ENCODE measurements at places on chromosomes 5 and 9.

GRCh38 chr5:24849210-24849609, 204.4 kb upstream of the CDH10 start:
- no peak for DNase-seq

DNA sequence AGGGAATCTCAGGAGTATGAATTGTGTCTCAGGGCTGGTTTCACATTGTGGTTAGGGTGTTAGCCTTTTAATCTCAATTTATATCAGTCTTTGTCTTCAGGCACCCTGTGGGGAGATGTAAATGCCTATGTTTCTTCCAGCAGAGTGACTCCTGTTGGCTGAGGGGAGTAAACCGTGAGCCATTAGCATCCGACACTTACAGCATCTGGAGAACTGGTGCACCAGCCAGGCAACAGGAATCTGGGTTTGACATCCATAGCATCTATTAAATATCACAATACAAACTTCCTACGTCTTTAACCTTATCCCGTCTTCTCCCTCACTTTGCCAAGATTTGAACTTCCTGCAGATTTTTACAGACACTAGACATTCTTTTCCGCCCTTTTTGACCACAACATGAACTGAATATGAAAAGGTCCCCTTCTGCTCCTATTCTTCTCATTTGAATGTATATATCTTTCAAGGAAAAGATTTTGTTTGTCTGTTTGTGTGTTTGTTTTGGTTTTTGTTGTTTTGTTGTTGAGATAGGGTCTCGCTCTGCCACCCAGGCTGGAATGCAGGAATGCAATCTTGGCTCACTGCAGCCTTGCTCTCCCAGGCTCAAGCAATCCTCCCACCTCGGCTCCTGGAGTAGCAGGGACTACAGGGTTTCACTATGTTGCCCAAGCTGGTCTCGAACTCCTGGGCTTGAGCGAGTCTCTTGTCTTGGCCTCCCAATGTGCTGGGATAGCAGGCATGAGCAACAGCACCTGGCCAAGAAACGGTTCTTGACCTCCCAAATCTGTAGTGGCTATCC, 626.2 kb downstream of the TLR4 start:
- DNase-seq, result no peak

GRCh38 chr9:37574241-37574721, 1.9 kb downstream of the FBXO10 start:
- no peak for DNase-seq

- no peak for DNase-seq
Measured at GRCh38 chr9:128762671-128763449, 8.9 kb downstream of the ZER1 start.

GRCh38 chr9:79043916-79044315, 527.8 kb upstream of the TLE4 start:
- DNase-seq, result no peak

GRCh38 chr9:130870491-130871381, 25.9 kb downstream of the QRFP start:
- DNase-seq, result no peak

GRCh38 chr5:16797951-16798350, 138.1 kb downstream of the MYO10 start:
- no peak for DNase-seq

DNA sequence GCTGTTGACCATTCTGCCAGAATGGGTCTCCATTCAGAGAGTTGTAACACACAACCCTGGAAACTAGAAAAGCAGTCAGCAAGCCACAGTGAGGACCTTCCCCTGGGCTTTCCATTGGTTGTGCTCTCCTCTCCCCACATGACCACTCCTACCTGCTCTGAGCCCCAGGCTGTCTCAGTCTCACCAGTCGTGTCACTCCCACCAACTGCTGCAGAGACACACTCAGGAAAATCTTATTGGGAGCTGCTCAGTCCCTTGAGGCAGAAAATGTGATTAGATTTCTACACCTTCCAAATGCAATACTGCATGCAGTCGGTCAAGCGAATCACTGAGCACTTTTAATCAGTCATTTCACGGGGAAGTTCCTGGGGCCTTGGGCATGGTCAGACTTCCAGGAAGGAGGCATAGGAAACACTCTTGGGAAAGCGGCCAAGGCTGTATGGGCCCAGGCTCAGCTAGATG, 284.2 kb upstream of the NMUR2 start:
- no peak for DNase-seq

DNA sequence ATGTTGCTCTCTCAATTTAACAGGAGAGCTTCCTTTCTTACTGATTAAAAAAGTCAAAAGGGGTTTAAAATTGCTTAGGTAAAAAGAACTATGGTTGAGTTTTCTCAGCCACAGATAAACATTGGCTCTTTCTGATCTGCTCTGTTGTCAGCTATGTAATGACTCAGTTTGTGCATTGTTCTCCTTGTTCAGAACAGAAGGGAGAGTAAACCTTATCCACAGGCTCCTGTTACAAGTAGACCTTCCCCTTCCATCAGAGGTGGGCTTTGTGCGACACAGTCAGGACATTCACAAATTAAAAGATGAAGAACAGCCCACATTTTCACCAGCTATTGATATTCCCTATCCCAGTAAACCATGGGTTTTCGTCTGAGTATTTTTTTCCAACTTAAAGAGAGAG, 236.3 kb upstream of the SEMA6A start:
- DNase-seq, result no peak

- DNase-seq, result no peak
Measured at GRCh38 chr9:122377241-122378164, 6.7 kb downstream of the PTGS1 start.

DNA sequence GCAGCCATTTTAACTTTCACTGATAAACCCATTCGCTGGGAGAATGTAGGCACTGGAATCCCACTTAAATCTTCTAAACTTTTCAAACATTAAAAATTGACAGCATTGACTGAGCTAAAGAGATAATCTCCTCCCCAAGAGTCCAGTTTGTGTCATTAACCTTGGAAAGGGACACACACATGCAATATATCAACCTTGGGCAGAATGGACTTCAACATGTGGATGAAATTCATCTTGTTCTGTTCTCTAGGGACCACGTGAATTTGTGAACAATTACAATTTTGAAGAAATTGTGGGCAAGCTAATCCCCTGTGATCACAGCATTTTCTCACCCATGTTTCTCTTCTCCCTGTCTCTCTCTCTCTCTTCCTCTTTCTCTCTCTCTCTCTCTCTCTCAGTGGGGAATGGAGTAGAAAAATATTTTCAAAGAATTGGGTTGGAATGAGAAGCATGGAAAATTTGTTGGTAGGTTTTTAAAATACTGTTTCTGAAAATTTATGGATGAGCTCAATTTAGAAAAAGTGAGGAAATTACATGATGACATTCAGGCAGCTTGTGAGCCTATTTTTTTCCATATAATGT, 553.7 kb downstream of the EBF1 start:
- no peak for DNase-seq

DNA sequence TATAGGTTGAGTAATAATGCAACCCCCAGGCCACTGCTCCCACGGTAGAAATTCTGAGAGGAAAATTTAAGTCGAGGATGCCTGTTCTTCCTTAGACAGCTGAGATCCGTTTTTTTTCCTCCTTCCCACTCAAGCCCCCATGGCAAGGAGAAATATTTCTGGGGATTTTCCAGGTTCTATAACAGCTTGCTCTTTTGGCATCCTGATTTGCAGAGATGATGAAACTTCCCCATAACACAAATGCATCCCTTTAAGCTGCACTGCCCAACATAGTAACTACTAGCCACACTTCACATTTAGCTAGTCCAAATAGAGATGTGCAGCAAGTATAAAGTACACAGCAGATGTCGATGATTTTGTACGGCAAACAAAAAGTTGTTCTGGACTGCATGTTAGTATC, 32.5 kb upstream of the GNA14 start:
- DNase-seq, result no peak

- no peak for DNase-seq
Measured at GRCh38 chr5:106408570-106408969, 1262.2 kb downstream of the EFNA5 start.

DNA sequence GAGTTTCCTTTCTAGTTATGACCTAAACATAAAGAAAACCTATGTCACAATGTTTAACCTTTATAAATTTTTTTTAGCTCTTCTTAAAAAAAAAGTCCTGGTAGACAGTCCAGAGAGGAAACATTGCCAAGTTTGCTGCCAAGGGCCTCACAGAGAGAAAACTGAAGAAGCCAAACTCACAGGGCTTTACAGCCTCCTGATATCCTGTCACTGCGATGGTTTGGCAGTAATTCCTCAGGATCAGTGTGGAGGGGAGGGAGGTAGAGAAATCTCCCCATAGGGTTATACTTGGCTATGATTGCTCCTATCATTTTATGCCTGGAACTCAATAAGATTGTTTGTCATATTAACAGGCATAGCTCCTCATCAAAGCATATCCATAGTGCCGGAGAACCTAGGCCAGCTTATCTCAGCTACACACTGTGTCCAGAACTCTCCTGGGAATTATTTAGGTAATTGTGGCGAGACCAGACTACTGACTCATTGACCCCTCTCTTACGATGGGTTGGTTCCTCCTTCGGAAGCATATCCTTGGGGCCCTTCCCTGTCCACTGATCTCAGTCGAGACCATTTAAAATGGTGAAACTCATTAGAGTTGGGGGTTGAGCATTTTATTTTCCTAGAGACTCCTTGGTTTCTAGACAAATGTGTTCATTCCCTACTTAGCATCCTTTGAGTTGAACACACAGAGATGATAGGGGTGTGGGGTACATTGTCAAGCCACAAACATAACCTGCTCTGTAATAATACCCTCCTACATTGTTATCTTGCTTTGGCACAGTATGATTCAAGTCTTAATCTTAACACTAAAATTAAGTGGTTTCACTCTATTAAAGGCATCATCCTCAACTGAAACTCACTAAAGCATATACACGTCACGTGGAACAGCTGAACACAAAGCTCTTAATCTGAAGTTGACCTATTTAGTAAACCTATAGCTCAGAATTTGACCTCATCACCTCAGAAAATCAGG, 53.4 kb upstream of the TMC1 start:
- no peak for DNase-seq

DNA sequence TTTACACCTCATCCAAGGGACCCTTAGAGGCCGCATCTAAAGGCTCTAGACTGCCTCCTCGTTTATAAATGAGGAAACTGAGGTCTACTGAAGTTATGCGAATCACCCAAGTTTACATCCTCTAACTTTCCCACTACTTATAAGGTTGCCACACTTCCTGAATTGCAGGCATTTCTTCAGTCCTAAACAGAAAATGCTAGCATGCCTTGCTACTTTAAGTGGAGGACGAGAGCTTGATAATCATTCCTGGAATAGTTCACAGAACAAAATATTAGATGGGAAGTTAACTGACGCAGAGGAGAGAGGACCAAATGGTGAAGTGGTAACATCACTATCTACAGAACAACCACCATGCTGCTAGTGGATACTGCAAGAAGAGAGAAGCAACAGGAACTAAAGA, 85.8 kb downstream of the GNAQ start:
- DNase-seq, result no peak

DNA sequence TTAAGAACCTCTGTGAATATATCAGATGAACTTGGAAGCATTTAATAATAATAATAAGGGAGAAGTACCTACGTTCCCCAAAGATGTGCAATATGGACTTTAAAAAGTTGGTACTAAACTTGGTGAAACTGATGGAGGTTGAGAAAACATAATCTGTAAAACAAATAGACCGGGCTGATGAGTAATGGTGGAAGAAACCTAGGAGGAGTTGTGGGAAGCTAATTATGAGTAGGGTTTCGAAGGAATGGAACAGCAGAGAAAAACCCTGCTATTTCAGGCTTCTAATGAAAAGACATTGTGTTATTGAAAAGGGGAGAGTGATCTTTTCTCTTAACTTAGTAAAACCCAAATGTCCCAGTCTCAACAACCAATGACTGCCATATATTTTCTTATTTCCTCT, 229.3 kb downstream of the PCSK1 start:
- no peak for DNase-seq

DNA sequence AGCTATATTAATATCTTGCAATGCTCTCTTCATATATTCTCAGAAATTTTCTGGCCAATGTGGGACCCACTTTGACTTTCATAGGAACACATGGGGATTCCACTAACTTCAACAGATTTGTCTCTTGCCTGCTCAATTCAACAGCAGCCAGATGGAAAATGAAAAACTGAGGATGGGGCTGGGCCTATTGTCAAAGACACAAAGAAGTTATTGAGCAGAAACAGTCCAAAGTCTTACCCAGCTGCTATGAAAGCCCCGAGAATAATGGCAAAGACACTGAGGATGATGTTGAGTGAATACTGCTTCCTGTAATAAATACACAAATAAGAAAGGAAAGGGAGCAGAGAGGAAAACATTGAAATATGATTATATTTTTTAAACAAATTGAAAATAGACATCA, 32.6 kb downstream of the SLC35D2 start:
- DNase-seq, result no peak

GRCh38 chr5:178427576-178428197, 162.5 kb downstream of the COL23A1 start:
- DNase-seq, result no peak

DNA sequence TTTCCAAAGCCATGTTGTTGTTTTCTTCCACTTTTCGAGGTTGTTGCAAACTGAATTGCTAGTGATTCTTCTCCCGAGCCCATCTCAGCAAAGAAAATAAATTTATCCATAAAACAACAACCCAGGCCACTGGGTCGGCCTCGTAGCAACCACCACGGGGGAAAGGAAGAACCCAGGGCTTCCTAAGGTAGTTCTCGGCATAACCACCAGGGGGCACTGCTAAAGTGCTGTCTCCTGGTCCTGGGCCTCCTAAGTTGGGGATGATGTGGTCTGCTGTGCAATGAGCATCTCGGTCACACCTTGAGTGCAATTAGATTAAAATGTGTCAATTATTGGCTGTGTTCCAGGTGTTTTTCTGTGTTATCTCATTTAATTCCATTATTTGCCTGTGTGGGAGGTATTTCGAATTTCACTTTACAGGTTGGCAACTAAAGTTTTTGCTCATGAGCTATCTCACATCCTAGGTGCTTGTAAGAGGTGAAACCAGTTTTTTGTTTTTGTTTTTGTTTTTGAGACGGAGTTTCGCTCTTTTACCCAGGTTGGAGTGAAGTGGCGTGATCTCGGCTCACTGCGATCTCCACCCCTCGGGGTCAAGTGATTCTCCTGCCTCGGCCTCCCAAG, 102.8 kb upstream of the DAP start:
- peak; percentile 15 for DNase-seq

DNA sequence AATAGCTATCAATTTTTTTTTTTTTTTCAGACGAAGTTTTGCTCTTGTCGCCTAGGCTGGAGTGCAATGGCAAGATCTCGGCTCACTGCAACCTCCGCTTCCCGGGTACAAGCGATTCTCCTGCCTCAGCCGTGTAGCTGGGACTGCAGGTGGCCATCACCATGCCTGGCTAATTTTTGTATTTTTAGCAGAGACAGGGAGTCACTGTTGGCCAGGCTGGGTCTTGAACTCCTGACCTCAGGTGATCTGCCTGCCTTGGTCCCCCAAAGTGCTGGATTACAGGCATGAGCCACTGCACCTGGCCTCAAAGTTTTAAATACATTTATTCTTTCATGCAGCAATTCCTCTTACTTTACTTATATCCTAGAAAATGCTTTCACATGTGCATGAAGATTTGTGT, 17.6 kb downstream of the TRIM14 start:
- no peak for DNase-seq

GRCh38 chr9:90987566-90987965, 185.9 kb downstream of the SYK start:
- no peak for DNase-seq
